Activated gamma-delta T cell (primary cell): ENCODE measurements at places on chromosomes 3 and 15.

DNA sequence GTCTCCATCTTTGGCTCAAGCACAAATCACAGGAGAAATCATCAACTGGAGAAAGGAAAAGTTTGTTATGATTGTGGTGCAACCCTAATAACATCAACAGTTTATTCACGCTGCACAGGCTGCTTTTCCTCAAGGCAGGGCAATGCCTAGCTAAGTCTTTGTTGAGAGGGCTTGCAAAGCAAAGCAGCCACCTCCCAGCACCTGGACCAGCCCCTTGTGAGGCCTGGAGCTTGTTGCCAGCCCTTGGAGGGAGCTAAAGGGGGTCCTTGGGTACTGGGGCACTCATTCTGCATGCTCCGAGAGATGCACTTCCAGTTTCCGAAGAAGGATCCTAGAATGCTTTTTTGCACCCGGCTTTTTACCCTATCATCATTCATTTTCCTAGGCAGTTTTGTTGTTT is 288.2 kb downstream of the CLSTN2 start:
- DNase-seq, result no peak

- DNase-seq, result no peak
Measured at GRCh38 chr3:138507524-138507923, 73.1 kb downstream of the ESYT3 start.

DNA sequence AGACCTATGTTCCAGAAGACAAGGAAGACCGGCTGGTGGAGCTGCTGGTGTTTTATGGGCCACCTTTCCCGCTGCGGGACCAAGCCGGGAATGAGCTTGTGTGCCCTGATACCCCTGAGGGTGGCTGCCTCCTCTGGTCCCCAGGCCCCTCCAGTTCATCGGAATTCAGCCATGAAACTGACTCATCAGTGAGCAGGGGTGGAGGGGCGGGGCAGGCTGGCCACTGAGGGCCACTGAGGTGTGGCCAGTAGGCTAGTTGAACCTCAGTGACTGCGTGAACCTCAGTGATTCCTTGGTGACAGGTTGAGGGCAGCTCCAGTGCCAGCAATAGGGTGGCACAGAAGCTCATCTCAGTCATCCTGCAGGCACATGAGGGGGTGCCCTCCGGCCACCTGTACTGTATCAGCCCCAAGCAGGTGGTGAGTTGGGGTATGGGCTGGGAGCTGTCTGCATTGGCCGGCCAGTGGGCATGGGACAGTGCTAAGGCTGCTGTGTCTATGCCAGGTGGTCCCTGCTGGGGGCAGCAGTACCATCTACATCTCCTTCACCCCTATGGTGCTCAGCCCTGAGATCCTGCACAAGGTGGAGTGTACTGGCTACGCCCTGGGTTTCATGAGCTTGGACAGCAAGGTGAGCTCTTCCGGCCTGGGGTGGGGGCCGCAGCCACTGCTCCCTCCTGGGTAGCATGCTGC is 20.3 kb downstream of the ACAA1 start:
- DNase-seq, result no peak

DNA sequence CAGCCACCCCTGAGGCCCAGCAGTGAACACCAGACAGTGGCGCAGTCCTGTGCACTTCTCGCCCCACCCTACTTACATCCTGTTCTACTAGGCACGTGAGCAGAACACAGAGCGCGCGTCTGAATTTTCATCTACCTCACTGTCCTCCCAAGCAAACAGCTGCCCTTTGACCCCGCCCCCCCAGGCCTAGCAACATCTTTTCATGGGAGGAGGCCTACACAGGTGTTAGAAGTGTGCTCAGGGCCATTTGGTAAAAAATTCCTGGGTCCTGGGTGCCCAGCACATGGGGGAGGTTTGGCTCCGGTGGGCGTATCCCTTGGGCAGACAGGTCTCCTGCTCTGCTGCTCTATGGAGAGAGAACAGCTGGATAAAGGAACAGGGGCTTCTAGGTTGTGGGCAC is 95.0 kb downstream of the MYLK start:
- no peak for DNase-seq

- DNase-seq, result no peak
Measured at GRCh38 chr15:25932696-25933095, 69.6 kb upstream of the ATP10A start.
